Pons (tissue), 1 donor: ENCODE measurements at places on chromosomes 2 and 18.
A peak's percentile ranks its signal among the peaks of the same experiment; 100 is the strongest.

DNA sequence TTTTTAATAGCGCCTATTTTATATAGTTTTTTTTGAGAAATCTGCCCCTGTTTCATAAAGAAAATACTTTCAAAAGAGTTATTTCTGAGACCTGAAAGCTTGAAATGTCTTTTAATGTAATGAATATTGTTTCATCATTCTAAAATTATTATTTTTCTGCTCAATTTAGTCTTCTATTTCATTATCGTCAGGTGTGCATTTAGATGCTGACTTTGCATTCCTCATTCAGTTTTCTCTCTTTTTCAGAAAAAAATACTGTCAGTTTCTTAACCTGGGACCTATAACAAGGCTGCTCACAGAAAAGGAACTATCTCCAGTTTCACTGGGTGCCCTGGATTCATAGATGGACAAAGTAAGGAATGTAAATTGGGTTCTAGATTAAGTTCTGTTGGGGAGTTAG, 1631.7 kb downstream of the SUCLG1 start:
- DNase-seq: no peak

DNA sequence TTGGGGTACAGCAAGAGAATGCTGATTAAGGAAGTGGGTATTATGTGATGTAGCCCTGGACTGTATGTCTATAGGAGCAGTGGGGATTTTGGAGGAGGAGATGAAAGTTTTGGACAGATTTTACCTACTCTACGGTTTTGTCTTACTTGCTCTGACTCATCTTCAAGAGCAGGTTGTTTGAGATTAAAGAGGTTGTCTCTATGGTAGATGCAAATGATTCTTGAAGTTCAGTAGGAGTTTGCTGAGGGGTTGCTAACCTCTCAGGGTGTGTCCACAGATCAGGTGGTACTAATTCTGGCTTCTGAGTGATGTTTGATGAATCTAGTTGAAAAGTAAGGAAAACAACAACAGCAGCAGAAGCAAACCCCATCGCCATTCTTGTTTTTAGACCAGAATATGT, 9.7 kb upstream of the SERPINB12 start:
- no peak for DNase-seq

GRCh38 chr18:44951748-44952147, 271.1 kb downstream of the SETBP1 start:
- no peak for DNase-seq

DNA sequence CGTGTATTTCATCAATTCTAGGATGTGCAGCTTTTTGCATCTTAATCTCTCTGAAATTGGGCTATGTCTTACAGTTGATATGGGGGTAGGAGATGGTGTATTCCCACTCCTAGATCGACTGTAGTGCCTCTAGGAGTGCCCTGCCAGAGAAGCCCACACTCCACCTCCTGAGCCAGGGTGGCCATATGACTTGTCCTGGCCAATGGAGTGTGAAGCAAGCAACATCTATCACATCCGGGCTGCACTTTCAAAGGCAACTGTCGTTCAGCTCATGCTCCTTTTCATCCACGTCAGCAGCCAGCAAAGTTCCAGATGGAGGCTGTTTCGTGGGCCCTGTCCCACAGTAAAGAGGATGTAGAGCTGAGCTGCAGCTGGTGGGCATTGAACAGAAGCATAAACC, 149.4 kb upstream of the SLC1A4 start:
- no peak for DNase-seq

- DNase-seq: no peak
Measured at GRCh38 chr18:22283397-22283796, 114.0 kb downstream of the GATA6 start.

DNA sequence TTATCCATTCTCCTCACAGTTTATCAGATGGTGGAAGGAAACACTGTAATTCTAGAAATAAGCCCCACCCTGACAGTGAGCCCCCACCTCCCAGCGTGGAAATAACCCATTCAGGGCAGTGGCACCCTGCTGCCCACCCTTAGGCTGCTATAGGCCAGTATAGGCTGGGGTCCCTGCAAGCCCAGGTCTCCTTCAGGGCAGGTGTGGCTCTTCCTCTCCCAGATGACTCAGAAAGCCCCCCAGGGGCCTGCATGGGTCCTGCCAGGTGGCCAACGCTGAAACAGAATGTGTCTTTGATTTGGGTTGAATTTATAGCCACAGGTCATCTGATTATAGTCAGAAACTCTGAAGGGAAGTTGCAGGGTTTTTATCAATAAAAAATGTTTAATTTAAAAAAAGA, 136.4 kb downstream of the SH3RF3 start:
- DNase-seq: no peak

DNA sequence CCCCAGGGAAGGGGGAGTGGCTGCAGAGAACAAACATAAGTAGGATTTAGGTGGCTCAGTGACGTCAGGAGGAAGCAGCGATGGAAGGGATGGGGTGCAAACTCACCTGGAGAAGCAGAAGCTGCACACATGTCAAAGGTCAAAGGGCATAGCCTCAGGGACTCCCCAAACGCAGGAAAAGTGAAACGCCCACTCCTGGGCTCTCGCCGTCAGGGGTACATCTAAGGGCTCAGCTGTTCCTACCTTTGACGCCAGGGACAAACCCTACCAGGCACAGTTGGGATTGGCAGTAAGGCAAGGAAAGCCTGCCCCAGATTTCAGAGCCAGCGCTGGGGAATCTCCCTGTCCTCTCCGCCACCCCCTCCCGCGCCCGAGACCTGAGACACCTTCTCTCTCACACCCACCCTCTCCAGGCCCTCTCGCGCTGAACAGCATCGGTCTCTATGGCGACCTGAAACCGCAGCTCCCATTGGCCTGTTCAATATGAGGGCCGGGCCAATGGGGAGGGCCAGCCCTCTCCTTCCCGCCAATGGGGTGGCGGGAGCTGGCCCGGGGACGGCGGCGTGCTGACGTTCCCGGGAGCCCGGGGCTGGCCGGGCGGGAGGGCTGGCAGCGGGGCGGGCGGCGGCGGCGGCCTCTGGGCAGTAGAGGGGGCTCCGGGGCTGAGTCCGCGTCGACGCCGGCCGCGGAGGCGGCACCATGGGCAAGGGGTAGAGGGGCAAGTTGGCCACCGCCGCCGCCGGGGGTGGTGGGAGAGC, at the start of the genes CCDC148 and PKP4:
Gene CCDC148, minus strand, starts transcription at position 445 of the 758 bp plus-strand sequence. Its CDS starts 314 bp downstream, at position 131.
Gene PKP4, plus strand, starts transcription at position 644 of the 758 bp plus-strand sequence. CDS start 76,233 bp downstream, outside the sequence.
- peak; percentile 95 for DNase-seq

DNA sequence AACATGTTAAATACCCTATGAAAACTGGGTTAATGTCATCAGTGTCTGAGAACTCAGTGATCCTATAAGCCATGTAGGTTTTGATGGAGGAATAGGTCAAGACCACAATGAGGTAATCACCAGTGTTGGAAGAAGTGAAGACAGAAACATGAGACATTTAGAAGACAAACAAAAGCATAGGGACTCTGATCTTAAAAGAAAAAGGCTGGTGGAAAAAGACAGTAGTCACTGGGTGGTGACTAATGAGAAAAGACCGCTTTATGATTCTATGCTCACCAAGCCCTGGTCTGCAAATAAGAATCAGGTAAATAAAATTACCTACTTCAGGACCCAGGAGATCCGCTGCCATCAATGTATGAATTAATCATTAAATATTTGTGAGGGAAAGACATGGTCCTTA, 271.9 kb downstream of the GPD2 start:
- DNase-seq: no peak

- DNase-seq: no peak
Measured at GRCh38 chr2:135162377-135162776, 110.3 kb downstream of the RAB3GAP1 start.

DNA sequence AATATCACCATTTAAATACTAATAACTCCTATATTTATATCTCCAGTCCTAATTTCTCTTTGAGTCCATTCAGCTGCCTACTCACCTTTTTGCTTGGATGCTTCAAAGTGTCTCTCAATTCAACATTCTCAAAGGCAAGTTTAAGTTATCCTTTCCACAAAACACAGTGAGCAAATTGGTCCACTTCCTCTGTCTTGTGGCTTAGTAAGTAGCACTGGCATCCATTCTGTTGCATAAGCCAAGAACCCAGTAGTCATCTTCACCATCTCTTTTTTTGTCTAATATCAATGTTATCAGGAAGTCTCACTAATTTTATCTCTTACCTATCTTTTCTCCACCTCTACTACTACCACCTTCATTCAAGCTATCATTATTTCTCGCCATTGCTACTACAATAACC, 27.4 kb upstream of the IL1RL1 start:
- no peak for DNase-seq

DNA sequence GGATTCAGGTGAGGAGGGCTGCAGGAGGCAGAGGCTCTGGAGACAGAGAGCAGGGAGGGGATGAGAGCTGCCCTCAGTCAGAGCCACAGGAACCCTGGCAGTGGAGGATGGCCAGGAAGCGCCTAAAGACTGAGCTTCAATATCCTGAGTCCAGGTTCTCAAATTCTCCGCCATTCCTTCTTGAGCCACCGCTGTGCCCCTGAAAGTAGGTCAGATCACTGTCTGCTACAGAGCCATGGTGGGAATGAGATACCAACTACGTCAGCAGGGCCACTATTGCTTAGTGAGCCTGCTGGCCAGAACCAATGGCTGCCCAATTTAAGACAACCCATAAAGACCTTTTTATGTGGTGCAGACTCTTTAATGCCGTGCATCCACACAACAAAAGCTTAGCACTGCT, 155.5 kb downstream of the CTIF start:
- DNase-seq: no peak

- DNase-seq: no peak
Measured at GRCh38 chr18:55982992-55983391, 395.0 kb upstream of the TCF4 start.

- DNase-seq: peak; percentile 72
Measured at GRCh38 chr2:136384531-136385303, 266.8 kb upstream of the CXCR4 start.

GRCh38 chr2:174607989-174608865, 10.6 kb upstream of the WIPF1 start:
- no peak for DNase-seq

- no peak for DNase-seq
Measured at GRCh38 chr2:1421731-1422130, 8.5 kb downstream of the TPO start.
